Mucosa of descending colon (tissue), 3 donors: ENCODE measurements at places on chromosomes 11 and 22. TPM values are rescaled to one million over a fixed set of nuclear protein-coding genes. Genes with fewer than 3 reads are reported as not detected.
A peak's percentile ranks its signal among the peaks of the same experiment; 100 is the strongest.

DNA sequence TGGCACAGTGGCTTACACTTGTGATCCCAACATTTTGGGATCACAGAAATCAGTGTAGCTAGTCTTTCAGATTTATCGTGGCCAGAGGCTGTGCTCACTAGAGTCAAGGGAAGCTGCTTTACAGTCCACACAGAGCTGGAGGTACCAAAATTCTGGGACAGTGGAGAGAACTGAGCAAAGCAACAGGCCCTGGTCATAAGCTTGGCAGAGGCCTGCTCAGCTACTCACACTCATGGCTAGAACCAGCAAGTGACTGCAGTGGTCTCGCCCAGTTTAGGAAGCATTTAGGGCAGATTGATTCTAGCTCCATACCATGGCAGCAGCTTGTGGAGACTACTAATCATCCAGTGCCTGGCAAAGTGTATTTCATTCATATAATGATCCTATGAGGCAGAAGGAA, 8.8 kb downstream of the TMEM216 start:
- no peak for DNase-seq

GRCh38 chr11:118897721-118898310, 14.1 kb downstream of the CXCR5 start:
- no peak for DNase-seq

BLID gene
- 0.73 TPM for total RNA-seq

DNA sequence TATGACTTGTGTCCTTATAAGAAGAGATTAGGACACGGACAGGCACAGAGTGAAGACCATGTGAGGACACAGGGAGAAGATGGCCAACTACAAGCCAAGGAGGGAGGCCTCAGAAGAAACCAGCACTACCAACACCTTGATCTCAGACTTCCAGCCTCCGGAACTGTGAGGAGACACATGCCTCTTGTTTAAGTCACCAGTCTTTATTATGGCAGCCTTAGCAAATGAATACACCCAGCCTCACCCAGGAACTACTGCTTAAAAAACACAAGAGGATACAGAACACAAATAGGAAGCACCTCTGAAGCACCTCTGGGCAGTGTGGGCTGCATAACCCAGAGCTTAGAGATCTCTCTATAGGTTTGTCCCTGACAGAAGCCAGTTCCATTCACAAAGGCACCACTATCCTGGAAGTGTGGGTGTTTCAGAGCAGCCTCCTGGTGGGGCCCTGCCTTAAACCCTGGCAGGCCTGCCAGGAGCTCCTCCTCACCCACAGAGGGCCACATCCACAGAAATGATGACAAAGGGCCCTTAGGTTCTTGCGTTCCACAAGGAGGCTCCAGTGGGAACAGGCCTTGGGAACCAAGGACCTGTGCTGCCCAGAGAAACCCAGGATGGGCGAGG, 58.8 kb downstream of the CHRDL2 start:
- no peak for DNase-seq

DNA sequence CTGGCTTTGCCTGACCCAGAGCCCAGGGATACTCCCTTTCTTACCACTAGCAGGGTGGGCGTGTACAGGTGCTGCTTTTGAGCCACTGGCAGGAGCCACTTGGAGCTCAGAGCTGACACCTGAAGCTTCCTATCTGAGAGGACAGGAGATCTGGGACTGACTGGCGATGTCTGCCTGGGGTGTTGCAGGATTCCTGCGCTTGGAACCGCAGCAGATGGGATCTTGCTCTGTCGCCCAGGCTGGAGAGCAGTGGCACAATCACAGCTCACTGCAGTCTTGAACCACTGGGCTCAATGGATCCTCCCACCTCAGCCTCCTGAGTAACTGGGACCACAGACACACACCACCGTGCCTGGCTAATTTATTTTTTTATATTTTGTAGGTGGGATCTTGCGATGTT, 17.7 kb downstream of the GP1BB start:
- no peak for DNase-seq

SAA4 gene
- total RNA-seq: not detected

SDF2L1 gene
- 28.0 TPM for total RNA-seq

MOV10L1 gene
- total RNA-seq: 0.29 TPM

- no peak for DNase-seq
These were observed 10.2 kb downstream of the ATL3 start for GRCh38 chr11:63660972-63661371.

DLG2 gene
- 2.4 TPM for total RNA-seq

- no peak for DNase-seq
These were observed 60.5 kb downstream of the MORC2 start for GRCh38 chr22:30908051-30908461.

DNA sequence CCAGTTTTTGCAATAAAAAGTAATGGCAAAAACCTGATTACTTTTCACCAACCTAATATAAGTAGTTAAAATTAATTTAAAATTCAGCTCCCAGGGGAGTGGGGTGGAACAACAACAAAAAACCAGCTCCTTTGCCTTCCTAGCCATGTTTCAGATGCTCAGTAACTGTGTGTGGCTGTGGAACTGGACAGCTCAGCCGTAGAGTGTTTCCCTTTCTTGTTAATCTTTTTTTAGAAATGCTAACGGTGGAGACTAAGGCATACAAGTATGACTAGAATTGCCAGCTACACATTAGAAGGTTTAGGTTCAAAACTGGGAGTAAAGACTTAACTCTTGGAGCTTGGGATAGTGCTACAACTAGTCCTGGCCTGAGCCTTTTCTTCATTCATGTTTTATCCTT, 45.0 kb downstream of the PPP6R3 start:
- no peak for DNase-seq

GRCh38 chr11:72716290-72716689, 35.9 kb downstream of the ARAP1 start:
- DNase-seq: no peak

- no peak for DNase-seq
These were observed 139.6 kb upstream of the LMO1 start for GRCh38 chr11:8403310-8403709.

INTS4 gene
- 31.7 TPM for total RNA-seq

GAS2 gene
- total RNA-seq: 2.5 TPM

- no peak for DNase-seq
These were observed 12.9 kb downstream of the CSF2RB start for GRCh38 chr22:36926309-36926708.

DNA sequence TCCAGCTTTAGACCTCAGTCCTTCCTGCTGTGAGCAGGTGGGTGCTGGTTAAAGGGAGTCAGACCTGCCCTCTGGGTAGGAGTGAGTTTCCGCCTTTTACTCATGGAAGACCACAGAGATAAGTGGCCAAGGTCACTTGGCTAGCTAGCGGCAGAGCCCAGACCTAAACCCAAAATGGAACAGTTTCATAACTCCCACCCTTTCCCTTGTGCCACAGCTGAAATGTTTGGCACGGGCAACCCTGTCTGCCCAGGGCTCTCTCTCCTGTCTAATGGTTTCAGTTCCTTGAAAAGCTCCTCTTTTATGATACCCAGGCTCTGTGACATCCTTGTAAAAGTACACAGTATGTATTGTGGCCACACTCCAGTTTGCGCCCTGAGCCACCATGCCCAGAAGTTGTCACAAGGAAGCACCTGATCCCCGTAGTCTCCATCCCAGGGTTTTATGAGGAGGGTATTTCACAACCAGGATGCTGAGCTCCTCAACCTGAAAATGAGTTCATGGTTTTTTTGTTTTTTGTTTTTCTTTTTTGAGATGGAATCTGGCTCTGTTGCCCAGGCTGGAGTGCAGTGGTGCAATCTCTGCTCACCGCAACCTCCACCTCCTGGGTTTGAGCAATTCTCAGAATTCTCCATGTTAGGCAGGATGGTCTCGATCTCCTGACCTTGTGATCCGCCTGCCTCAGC, 5.1 kb downstream of the MB start:
- no peak for DNase-seq

- DNase-seq: no peak
These were observed 48.0 kb downstream of the MCHR1 start for GRCh38 chr22:40727070-40727963.

DNA sequence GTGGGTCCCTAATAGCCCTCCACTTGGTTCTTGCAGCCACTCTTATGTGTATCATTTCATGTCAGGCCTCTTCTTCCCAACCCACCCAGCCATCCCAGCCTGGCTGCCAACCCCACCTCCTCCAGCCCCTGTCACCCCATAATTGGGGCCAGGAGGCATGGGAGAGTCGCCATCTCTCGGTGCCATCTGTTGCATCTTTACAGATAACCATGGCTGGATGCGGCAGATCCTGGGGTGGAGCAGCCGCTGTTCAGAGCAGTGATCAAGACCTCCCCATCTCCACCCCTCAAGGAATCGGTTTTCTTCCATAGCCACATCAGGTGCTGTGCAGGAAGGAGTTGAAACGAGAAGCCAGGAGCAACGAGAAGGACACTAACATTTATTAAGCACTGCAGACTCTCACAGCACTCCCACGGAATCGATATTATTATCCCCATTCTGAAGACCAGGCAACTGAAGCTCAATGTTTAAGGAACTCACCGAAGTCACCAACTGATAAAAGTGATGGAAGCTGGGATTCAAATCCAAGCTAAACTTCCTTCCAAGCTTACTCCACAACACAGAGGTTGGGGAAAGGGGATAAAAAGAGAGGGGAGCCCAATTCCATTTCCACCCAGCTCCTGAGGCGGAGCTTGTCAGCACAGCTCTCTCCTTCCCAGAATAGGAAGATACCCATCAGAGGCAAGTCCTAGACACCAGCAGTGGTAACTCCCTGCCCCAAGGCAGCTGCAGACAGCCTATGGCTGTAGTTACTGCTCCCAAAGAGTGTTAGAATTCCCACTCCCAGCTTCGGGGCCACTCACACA, 2.7 kb downstream of the SLC43A1 start:
- DNase-seq: no peak

GRCh38 chr22:33565580-33565995, 354.7 kb downstream of the LARGE1 start:
- DNase-seq: no peak

ST3GAL4 gene
- 217 TPM for total RNA-seq

DNA sequence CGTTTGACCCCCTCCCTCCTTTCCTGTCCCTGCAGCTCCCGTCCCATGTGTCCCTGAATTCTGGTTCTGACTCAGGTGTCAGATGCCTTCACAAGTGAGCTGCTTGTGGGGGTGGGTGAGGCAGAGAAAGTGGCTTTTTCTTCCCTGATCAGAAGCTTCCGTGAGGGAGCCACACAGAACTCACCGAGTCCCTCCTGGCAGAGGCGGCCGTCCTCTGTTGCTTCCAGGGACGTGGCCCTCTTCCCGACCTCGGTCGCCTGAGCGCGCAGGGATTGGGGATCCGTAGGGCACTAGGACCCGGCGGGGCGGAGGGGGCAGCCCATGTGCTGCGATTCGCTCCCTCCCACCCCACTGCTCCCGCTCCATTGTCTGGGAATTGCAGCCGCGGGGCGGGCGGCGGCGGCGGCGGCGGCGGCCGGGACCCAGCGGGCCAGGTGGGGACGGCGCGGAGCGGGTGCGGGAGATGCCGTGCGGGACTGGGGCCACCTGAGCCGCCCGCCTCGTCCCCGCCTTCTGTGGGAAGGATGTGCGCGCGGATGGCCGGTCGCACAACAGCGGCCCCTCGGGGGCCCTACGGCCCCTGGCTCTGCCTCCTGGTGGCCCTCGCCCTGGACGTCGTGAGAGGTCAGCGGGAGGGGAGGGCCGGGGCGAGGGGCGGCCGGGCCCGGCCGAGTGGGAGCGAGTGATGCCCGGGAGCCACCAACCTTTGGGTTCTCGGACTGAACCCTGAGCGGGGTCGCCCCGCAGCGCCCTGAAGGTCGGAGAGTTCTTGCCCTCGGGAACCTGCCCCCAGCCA, at the start of gene TMEM132A:
Gene TMEM132A, plus strand, starts transcription at position 351 of the 796 bp plus-strand sequence. Its CDS starts 174 bp downstream, at position 525.
- peak; percentile 81 for DNase-seq

- no peak for DNase-seq
These were observed 22.1 kb downstream of the TMEM135 start for GRCh38 chr11:87059596-87060390.

DNA sequence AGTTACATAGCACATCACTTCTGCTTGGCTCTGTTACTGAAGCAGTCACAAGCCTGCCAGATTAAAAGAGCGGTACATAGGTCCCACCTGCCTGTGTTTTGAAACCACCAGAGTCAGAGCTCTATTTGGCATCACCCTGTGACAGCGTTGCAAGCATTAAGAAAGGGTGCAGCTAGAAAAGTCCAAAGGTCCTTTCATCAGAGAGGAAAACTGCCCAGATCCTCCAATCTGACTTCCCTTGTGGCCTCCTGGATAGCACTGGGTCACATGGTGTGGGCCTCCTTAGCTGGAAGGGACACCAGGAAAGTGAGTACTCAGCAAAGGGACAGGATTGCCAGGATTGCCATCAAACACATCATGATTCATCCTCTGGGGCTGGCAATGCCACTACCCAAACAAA, 22.9 kb downstream of the STX3 start:
- DNase-seq: peak; percentile 68

DNA sequence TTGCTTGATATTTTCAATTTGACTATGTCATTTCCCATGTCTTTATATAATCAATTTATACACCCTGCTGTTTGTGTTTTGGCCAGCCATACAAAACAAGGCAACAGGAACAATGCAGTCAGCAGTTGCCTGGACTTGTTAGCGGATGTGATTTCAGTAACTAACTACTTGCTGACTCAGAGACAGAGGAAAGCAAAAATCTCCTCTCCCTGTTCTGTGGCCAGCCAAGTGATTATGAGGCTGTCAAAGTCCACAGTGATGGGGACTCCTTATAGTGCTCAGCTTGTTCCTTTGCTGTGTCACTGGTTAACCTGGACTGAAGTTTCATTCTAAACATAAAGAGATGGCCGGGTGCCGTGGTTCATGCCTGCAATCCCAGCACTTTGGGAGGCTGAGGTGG, 32.6 kb upstream of the APLP2 start:
- DNase-seq: peak; percentile 34

DNA sequence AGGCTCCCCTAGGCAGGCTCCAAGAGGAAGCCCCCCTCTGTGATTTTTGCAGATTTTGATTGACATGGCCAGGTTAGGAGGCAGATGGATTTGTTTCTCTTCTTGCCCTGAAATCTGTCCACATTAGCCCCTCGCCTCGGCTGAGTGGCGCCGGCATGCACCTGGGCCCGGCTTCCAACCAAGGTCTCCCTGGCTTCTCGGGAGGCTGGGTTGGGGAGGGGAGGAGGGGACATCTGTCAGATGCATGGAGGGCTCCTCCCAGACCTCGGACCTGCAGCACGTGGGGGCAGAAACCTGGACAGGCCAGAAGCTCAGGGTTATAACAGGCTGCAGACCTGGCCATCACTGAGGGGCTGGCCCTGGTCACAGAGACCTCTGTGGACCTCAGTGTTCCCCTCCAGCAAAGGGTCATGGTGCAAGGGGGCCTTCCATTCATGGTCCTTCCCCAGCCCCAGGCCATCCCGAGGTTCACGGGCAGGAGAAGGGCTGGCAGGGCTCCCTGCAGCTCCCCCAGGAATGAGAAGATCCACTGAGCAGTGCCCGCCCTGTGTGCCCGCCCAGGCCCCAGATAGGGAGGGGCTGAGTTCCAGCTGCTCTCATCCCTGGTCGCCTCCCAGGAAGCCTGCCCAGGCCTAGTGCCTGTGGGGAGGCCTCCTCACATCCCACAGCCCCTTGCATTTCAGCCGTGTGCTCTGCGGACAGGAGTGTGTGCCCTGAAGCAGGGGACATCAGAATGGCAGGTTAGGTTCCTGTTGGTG, 747.8 kb downstream of the BRD1 start:
- DNase-seq: no peak
